ENCODE measurements at places on chromosomes 7 and 10.

DNA sequence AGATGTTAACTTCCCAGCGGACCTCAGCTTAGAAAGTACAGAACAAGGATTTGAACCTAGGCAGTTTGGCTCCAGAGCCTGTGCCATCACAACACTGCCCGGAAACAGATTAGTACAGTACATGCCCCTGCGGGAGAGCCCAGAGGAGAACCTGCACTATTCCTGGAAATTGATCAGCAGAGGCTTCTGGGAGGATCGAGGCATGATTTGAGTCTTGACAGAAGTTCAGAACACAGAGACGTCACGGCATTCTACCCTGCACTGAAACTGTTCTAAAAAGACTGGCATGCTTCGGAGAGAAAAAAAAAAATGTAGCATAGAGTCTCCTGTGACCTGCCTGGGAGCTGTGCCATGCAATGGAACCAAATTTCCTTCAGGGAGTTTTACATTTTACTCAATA is 9.2 kb upstream of the IL6 start:
- no peak for DNase-seq

GRCh38 chr7:73610105-73610504 is 14.2 kb downstream of the MLXIPL start:
- DNase-seq: no peak

DNA sequence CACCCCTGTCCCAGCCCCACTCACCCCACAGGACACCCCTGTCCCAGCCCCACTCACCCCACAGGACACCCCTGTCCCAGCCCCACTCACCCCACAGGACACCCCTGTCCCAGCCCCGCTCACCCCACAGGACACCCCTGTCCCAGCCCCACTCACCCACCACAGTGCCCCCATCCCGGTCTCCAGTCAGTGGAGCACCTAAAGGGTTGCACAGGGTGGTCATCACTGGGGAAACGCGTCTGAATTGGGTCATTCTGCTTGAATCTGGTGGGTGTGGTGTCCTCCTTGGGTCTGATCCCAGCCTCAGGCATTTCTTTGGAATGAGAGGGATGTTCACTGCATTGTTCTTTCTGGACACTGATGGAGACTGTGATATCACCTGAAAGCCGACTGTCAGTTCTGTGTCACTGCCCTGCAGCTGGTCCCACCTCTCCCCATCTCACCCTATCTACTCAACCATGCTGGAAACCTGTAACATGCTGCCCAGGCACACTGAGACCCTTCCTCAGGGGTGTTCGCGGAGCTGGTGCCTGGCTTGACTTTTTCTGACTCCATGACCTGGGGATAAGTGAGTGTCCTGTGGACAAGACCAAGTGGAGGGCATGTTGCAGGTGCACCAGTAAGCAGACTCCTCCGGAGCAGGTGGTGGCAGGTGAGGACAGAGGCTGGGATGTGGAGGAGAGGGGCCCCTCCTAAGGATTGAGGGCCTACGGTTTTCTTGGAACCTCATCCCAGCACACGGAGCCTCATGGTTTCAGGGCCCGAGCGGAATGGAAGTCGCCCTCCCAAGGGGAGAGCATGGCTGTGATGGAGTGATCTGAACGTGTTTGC is 262.5 kb upstream of the PPP2R2D start:
- peak; percentile 37 for DNase-seq

GRCh38 chr10:79378383-79378646 is 31.0 kb downstream of the PPIF start:
- no peak for DNase-seq

- no peak for DNase-seq
Observed at GRCh38 chr7:112423987-112424386, 26.3 kb upstream of the IFRD1 start.

GRCh38 chr10:71009126-71009525 is 120.8 kb upstream of the PCBD1 start:
- DNase-seq: no peak

DNA sequence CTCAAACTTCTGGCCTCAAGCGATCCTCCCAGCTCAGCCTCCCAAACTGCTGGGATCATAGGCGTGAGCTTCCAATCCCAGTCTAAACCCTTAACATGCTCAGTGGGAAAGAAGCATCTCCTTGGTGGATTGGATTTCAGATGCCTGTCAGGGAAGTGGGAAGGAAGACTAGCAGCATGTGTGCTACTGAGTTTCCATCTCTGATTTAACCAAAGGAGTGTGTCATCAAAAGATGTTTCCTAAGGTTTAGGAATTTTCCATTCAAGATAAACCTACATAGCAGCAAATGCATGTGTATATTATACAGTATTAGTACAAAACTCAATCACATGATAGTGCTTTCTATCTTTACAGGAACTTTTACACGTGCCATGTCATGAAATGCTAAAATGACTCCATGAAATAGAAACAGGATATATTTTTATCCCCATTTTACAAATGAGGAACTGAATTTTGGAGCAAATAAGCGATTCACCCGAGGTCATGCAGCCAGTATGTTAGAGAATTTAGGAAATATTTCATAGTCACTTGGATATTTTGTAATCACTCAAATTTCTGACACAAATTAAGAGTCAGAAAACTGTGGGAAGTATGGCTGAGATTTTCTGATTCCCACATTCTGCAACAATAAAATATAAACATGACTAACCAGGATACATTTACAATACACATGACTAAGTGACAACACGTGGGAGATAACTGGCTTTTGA is 11.4 kb upstream of the TMEM26 start:
- DNase-seq: no peak

DNA sequence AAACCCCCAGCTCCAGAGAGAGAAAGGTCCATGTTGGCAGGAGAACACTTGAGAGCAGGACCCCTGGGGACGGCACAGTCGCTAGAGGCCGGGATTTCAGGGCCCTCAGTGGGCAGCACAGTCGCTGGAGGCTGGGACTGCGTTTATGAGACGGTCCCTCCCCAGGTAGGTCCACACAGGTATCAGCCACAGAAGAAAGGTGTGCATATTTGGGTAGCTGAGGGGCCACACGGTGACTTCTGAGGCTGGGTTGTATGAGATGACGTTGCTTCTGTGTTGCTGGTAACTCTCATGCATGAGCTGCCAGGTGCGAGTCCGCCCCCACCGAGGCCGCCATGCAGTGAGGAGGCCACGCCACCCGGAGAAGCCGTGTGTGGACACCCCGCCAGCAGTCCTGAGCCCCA is 56.9 kb upstream of the PPP2R2D start:
- peak; percentile 29 for DNase-seq

- DNase-seq: no peak
Observed at GRCh38 chr7:131454498-131454897, 101.9 kb downstream of the PODXL start.

DNA sequence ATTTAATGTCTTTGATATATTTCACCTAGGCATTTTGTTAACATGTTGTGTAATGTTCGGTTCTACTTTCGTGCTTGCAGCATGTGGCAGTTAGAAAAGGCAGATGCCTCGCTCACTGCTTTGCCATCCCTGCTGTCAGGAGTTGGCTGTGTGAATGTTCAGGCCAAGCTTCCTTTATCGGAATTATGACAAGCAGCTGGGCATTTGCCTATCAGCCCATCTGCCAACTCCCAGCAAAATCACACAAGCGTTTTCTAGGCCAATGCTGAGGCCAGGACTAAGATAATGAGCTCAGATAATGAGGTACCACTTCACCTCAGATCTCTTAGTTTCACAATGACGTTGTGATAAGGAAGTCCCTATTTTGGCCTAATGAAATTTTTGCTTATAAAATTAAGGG is 212.7 kb upstream of the FAM3C start:
- no peak for DNase-seq

DNA sequence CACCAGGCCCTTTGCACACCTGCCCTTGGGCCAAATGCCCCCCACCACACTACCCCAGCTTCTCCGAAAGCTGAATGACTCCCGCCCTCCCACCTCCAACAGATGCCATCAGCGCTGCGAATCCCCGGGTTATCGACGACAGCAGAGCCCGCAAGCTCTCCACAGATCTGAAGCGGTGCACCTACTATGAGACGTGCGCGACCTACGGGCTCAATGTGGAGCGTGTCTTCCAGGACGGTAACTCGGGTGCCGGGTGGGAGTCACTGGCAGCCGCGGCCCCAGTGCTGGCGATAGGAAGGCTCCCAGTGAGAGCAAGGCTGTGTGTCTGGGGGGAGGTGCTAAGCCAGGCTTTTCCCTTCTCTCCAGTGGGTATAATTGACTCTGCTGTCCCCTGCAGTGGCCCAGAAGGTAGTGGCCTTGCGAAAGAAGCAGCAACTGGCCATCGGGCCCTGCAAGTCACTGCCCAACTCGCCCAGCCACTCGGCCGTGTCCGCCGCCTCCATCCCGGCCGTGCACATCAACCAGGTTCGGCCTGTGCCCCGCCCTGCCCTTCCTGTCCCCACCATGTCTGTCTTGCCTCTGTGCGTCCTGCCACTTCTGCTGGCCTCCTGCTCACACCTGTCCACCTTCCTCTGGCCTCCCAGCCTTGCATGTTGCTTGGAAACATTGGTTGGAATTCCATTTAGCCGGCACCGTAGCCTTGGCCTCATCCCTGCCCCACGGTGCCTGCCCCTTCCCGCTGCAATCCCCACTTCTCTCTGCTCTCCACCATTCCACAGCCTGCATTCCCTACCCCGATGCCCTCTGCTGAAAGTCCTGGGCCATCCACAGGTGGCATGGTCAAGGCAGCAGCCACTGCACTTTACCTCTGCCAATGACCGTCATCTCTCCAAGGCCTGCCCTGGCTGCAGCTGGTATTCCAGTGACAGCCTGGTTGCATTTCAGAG is 32.1 kb downstream of the AGAP3 start:
- no peak for DNase-seq

DNA sequence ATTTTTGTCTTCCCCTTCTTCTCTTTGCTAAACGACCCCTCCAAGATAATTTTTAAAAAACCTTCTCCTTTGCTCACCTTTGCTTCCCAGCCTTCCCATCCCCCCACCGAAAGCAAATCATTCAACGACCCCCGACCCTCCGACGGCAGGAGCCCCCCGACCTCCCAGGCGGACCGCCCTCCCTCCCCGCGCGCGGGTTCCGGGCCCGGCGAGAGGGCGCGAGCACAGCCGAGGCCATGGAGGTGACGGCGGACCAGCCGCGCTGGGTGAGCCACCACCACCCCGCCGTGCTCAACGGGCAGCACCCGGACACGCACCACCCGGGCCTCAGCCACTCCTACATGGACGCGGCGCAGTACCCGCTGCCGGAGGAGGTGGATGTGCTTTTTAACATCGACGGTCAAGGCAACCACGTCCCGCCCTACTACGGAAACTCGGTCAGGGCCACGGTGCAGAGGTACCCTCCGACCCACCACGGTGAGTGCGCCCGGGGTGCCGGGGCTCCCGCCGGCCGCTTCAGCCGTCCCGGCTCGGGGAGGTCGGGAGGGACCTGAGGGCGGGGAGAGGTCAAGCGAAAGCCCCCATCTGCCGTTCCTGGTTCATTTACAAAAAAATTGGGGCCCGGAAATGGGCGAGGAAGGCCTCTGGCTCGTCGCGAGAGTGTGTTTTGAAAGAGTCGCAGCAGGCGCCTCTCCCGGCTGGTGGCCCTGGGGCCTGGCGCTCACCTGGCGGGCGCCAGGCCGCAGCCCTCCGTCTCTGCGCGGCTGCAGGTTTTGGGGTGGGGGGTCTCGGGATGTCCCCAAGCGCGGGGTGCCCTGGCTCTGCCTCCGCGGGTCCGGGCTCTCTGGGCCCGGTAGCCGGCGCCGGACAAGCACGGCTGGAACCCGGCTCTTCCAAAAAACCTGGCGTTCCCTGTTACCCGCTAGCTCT is 1.2 kb downstream of the GATA3 start:
- no peak for DNase-seq

DNA sequence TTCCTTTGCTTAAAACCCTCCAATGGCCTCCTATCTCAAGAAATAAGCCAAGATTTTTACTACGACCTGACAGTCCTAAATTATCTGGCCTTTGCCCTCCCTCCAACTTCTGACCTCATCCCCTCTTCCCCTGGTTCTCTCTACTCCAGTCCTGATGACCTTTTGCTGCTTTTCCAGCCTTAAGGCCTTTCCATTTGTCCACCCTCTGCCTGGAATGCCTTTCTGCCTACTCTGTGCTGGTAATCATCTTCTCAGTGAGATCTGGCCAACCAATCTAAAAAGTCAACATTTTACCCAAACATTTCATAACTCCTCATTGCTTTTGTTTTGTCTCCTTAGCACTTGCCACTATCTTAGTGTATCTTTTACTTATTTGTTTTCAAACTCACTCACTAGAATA is 75.7 kb downstream of the VPS41 start:
- DNase-seq: no peak

DNA sequence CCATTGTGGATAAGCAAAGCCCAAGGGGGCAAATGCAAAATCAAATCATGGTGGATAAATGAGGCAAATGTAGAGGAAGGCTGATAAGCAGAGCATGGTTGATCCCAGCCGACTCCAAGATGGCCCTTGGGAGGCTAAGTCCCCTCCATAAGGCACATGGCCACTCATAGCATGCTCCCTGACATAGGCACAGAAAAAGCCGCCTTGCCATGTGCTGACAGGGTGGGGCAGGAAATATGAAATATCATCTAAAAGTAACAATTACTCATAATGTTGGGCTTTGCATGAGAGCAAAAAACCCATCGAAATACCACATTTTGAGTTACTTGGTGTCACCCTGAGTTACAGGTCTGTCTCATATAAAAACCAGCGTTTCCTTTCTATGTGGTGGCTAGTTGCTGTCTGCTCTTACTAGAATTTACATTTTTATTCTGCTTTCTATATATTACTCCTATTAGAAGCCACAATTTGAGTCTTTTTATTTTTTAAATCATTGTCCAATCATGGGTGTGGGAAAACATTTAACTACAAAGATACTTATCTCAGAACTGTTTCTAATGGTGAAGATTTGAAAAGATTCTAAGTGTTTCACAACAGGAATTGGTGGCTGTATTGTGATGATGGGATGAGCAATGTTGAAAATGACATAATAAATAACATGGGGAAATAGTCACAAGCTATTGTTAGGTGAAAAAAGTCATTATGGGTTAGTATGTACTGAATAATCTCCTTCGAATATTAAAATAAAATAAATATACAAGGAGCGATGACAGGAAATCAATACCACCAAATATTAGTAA is 102.7 kb downstream of the CUBN start:
- DNase-seq: no peak

DNA sequence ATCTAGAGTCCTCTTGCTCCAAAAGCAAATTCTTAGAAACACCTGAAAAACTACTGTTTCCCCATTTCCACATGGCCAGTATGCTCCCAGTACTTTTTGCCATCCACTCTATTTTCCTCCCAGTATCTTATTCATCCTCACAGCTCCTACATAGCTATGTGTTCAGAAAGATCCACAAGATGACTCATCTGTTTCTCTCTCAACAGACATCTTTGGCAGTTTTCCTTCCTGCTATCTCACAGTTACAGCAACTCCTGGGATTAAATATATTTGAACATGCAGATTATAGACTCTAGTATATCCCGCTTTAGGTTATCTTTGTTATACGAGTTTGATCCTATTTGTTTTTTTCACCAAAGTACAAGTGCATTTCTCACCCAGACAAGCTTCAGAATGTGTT is 675.6 kb upstream of the POT1 start:
- no peak for DNase-seq

GRCh38 chr10:22620140-22620857 is 94.1 kb downstream of the PIP4K2A start:
- peak; percentile 93 for DNase-seq

DNA sequence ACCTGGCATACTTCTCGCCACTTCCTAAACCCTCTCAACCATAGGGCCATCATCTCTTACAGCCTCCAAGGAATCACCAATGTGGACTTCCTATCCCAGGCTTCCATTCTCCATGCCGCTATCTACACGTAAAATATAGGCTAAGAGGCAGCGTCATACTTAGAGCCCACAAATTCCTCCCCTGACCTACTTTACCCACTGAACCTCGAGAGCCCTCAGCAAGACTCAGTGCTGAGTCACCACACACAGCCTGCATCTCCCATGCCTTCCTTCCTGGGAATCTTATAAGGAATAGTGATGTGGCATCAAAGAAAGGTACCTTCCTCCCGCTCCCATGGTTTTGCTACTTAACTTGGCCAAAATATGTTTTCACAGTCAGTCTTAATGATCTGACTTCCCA is 435.6 kb upstream of the NFE2L3 start:
- no peak for DNase-seq

Data from RWPE2 (cell line).